ENCODE measurements at places on chromosomes 4 and X.

DNA sequence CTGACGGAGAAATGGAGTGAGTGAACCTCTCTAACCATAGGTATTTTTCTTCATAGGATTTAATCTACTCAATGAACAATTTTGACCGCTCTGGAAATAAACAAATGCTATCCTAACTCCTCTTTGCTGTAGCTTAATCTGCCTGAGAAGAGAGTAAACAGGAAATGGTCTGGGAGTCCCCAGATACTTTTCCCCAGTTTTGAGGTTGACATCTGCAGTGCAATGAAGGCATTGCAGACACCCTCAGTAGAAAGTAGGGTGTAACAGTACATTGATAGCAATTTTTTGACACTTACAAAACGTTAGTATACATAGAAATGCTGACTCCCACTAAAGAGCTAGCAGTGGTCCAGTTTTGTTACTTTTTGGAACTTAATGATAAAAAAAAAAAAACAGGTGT, 495.9 kb upstream of the FAM241A start:
- no peak for DNase-seq

- DNase-seq: no peak
These were observed 26.6 kb upstream of the SNCA start for GRCh38 chr4:89863533-89863932.

DNA sequence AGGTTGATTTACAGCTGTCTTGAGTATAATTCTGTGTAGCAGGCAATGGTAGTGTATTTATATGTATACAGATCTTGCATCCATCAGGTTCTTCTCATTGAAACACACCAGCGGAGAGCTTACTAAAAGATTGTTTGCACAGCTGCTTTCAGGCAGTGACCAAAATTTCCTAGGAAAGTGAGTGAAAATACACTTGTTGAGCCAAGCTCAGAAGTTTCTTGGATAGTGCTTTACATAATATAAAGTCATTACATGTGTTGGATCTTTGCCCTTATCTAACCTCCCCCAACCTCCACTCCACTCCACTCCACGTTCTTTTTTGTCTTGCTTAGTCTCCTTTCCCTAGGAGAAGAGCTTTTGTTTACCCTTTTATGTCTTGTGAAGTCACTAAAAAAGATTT, 34.1 kb downstream of the CNKSR2 start:
- no peak for DNase-seq

DNA sequence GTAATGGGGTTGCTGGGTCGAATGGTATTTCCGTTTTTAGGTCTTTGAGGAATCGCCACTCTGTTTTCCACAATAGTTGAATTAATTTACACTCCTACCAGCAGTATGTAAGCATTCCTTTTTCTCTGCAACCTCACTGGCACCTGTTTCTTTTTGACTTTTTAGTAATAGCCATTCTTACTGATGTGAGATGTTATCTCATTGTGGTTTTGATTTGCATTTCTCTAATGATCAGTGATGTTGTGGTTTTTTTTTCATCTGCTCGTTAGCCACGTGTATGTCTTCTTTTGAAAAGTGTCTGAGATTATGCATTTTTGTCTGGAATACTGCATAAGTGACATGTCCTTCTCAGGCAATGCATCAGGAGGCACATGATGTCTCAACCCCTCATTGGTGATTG, 28.8 kb downstream of the REPS2 start:
- no peak for DNase-seq

- DNase-seq: no peak
These were observed 647.3 kb upstream of the DIPK2B start for GRCh38 chrX:45847961-45848360.

- no peak for DNase-seq
These were observed 300.5 kb downstream of the TRIML1 start for GRCh38 chr4:188439641-188440311.

DNA sequence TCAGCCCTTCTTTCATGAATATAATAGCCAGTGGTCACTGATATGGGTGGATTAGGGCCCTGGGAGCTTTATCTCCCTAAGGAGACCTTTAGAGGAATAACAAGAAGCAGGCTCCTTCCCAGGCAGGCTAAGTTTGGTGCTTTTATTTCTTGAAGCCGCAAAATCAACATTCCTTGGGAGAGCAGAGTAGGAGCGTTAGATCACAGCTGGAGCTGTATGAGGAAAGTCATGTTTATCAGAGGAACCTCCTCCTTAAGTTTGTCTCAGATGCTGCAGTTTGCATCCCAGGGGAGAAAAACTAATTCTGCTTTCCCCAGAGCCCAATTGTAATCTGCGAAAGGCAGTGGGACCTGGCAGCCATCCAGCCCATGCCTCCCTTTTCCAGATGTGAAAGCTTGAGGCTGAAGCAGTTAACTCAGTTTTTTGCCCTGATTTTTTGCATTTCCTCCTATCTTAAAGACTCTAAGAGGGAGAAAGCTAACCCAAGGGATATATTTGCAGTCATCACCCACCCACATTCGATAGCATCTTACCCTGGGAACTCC, 186.0 kb upstream of the FRMPD4 start:
- DNase-seq: no peak

- DNase-seq: no peak
These were observed 19.6 kb downstream of the TMEM187 start for GRCh38 chrX:153992180-153992579.

GRCh38 chr4:64893205-64893604, 484.0 kb upstream of the TECRL start:
- DNase-seq: no peak

DNA sequence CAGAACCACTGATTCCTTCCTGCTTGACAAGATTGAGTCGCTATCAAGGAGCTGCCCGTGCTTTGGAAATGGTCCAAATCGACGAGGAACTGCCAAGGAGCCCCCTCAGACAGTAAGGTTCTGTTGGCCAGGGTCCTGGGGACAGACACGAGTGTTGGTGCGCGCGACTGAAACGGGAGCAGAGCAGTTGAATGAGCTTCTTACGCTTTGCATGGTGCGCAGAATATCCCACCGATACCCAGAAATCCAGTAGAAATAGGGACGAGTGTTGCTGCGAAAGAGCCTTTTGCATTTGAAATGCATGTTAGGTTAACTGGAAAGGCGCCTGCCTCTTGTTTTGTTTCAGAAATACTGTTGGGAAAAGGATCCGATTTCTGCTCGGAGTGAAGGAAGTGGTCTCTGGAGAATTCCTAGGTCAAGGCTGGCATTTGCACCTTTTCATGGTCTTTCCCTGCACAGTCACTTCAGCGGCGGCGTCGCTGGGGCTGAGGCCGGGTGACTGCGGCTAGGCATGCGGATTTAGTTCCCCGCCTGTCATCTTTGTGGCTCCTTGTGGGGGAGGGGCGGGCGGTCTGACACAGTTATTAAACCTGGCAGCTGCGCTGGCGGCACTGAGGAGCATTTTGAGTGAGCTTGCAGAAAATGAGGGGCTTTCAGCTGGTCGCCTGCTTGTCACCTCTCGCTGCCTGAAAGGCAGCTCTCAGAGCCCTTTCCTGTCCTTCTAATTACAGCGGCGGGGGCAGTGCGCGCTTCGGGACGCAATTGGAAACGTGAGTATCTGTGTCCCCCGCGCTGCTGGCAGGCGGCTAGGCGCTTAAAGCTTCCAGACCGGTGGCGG, 51.5 kb upstream of the TRIM2 start:
- DNase-seq: peak; percentile 73

DNA sequence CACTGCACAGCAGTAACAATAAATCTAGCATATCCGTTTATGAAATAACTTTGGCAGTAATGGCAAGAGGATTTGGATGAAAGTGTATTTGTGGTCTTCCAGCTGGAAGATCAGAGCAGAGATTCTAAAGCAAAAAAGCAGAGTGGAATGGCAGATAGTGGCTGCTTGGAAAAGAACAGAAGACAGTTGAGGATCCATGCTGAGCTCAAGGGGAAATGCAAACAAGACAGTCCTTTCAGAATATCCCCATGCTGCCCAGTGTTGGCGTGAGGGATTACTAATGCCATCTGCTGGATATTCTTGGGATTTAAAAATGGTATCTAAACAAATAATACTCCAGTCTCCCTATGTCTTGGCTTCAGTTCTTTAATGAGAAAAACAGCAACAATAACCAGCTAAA, 629.1 kb upstream of the ATOH1 start:
- DNase-seq: peak; percentile 59

DNA sequence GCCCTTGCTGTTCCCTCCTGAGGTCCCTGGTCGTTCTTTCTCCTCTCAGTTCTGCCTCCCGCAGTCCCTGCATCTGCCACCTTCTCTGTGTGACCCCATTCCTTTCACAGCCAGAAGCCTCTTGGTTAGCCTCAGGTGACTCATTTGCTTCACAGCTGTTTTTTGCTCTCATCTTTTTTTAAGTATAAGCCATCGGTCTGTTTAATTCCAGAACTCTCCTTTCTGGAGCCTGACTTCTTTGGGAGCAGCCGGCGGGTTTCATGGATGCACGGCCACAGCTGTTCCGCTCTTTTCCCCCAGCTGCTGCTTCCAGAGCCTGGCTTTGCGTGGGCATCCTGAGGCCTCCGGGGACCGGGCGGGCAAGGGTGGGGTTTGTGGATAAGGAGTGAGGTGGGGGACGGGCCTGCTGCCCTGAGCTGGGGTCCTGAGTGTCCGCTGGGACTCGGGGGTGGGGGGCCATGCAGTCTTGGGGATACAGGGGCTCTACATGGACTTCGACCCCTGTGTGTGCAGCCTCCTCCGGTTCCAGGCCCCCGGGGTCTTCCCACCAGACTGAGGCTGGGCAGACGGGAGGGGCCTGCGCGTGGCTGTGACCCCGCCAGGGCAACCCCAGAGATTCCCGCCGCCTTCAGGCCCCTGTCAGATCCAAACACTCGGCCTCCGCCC, 46.7 kb downstream of the PCGF3 start:
- DNase-seq: no peak

DNA sequence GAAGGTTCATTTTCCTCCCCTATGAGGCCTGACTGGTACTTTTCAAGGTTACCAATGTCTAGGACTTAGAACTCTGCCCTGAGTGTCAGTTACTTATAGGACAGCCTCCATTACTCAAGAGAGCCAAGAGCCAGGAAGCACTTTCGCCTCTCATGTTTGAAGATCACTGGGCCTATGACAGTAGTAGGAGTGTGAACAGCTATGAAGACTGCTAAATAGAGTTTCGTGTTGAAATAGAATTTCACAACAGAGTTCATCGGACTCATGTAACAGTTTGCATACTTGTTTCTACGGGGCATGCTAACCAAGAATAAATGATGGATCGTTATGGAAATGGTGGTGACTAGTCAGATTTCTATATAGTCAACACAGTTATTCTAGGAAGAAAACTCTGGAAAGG, 97.8 kb upstream of the GPC4 start:
- DNase-seq: no peak

DNA sequence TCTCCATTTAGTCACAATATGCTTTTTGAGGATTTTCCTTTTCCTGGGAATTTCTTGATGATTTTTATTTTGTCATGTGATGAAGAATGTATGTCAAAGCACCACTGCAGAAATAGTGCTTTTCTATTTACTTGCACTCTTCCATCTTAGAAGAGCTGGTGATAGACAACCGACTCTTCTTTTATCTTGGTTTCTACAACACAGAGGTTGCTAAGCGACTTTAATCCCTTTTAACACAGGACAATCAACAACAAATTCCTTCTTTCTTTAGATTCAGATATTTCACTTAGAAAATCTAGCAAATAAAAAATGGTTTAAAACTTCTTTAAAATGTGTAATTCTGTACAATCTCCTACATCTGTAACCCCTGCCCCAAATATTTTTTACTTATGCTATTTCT, 34.6 kb downstream of the TET2 start:
- no peak for DNase-seq

- DNase-seq: no peak
These were observed 53.9 kb upstream of the MMAA start for GRCh38 chr4:145565328-145565727.

DNA sequence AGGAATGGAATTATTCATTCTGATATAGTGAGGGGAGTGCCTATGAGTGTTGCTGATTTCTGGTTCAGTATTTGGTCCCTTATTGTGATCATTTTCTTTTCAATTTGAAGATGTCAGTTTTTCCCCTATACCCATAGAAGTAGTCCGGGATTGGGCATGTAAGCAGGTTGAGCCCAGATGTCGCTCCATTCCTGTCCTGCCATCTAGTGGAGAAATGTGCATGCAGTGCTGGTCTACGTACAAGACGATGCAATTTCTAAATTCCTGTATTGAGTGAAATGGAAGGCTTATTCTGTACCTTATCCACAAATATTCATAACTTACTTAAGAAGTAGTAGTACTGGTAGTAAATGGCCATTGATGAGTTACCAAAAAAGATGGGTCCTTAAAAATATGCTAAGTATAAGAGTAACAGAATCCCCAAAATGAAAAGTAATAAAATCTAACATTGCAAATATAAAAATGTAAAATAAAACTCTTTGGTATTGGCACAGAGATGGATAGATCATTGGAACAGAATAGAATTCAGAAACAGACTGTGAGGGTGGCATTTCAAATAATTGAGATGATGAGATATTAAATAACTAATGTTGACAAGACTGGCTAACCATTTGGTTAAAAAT, 60.9 kb downstream of the UGT8 start:
- DNase-seq: peak; percentile 79

DNA sequence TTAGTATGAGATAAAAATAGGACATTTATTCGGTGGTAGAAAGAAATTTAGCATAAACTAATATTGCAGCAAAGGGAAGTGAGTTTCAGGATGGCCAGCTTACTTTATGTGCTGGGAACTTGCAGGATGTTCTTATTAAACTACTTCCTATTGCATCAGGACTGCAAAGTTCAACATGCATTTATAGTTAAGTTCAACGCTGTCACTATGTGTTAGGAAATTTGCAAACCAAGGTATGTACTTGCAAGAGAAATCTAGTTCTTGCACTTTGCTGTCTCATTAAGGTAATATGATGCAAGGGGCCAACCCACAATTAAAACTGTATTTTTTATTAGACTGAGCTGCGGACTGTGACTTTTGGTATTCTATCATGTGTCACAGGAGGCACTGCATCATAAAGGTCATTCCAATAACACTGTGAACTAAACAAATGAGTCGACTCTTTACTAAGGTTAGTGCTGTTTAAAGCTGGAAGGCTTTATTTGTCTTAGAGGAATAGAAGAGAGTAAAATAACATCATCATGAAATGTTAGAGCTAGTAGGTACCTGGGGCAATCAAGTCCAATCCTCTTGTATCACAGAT, 1525.7 kb upstream of the TENM3 start:
- DNase-seq: no peak

GRCh38 chr4:110020139-110020538, 107.5 kb downstream of the EGF start:
- no peak for DNase-seq

DNA sequence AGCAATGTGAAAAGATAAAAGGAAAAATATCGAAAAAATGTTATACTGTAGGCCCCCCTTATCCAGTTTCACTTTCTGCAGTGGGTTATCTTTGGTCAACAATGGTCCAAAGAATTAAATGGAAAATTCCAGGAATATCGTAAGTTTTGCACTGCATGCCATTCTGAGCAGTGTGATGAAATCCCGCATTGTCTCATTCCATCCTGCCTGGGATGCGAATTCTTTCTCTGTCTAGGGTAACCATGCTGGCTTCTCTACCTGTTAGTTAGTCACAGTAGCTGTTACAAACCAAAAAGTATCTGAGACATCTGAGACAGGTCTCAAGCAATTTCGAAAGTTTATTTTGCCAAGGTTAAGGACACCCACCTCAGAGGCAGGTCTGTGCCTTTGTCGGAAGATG, 170.3 kb downstream of the COX18 start:
- DNase-seq: no peak
